ENCODE measurements at places on chromosomes 11 and 22. TPM values are rescaled to one million over a fixed set of nuclear protein-coding genes. Genes with fewer than 3 reads are reported as not detected.

- DNase-seq: no peak
Measured at GRCh38 chr22:39028281-39028680, 7.4 kb downstream of the APOBEC3D start.

DNA sequence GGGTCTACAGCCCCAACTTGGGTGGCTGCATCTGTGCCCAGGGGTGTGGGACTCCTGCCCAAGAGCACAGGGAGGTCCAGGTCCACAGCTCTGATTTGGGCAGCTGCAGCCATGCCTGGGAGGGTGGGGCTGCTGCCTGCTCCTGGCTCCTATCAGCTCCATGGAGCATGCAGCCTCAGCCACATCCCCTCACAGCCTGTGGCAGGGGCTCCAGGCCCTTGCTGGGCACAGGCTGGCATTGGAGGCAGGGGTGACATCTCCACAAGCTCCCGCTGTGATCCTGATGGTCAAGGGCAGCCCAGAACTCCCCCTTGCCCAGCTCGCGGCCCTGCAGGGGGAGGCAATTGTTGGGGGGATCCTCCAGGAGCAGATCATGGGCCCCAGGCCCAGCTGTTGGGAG lies 6.3 kb upstream of the OR56A4 start:
- DNase-seq: no peak

DNA sequence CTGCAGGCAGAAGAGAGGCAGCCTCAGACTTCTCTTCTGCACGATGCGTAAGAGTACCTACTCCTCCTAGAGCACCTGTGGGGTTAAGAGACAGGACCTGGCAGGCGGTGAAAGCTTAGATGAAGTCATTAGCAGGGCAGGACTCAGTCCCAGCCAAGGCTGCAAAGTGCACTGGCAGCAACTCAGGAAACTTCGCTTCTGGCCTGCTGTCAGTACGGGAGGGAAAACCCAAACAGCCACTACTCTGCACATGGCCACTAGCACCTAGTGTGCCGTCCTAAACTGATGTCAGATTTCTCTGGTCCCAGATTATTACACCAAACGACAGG lies 8.8 kb upstream of the KLHL35 start:
- DNase-seq: no peak

TSGA10IP gene
- total RNA-seq: not detected

GSTP1 gene
- 838 TPM for total RNA-seq
